ENCODE measurements at places on chromosomes 4 and X. TPM values are rescaled to one million over a fixed set of nuclear protein-coding genes. Genes with fewer than 3 reads are reported as not detected.

The TREX2 gene
- 1.4 TPM for total RNA-seq

The GIMD1 gene
- total RNA-seq = not detected

The NIPAL1 gene
- total RNA-seq = 0.81 TPM

The RTL3 gene
- 6.9 TPM for total RNA-seq

The DMRTC1B gene
- 0.63 TPM for total RNA-seq

The IQCM gene
- not detected for total RNA-seq

The MRFAP1L1 gene
- 43.6 TPM for total RNA-seq

GRCh38 chr4:52038103-52038912 is at the start of gene SGCB:
Gene SGCB (minus strand): TSS chr4:52038299. CDS start chr4:52038259, 40 bp downstream.
- peak within 1 kb of the TSS; percentile 97 for H3K4me3 ChIP-seq
- DNase-seq = peak; percentile 92
- H3K4me1 ChIP-seq = peaks cover 6% of the 10 kb centered on the region
- H3K27me3 ChIP-seq = no peaks in the 10 kb centered on the region
- H3K36me3 ChIP-seq = no peaks in the 10 kb centered on the region

DNA sequence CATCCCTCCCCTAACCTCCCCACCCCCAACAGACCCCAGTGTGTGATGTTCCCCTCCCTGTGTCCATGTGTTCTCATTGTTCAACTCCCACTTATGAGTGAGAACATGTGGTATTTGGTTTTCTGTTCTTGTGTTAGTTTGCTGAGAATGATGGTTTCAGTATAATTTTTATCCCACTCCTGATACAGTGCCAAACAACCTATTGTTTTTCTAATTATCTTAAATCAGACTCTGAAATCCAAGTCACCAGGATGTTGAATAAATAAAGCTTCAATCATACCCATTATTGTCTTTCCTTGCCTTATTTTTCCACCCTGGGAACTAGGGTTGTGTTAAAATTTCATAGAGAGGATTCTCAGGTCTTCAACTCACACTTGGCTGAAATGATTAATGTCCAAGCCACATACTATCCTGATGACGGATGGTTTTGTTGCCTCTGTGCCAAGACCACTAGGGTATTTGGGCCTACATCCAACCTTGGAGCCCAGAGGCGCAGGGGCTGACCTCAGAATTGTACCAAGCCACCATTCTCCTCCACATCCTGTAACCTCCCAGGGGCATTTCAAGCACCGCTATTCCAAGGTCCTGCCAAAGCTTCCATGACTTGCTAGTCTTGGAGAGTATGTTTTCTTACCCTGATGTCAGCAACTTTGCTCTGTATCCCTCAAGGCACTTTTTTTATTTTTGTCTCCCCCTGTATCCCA is 332.4 kb downstream of the ARHGAP24 start:
- H3K27me3 ChIP-seq = no peaks in the 10 kb centered on the region
- no peak overlapping the region for H3K4me3 ChIP-seq
- no peak overlapping the region for H3K27ac ChIP-seq
- no peaks in the 10 kb centered on the region for H3K4me1 ChIP-seq
- H3K36me3 ChIP-seq = no peaks in the 10 kb centered on the region

DNA sequence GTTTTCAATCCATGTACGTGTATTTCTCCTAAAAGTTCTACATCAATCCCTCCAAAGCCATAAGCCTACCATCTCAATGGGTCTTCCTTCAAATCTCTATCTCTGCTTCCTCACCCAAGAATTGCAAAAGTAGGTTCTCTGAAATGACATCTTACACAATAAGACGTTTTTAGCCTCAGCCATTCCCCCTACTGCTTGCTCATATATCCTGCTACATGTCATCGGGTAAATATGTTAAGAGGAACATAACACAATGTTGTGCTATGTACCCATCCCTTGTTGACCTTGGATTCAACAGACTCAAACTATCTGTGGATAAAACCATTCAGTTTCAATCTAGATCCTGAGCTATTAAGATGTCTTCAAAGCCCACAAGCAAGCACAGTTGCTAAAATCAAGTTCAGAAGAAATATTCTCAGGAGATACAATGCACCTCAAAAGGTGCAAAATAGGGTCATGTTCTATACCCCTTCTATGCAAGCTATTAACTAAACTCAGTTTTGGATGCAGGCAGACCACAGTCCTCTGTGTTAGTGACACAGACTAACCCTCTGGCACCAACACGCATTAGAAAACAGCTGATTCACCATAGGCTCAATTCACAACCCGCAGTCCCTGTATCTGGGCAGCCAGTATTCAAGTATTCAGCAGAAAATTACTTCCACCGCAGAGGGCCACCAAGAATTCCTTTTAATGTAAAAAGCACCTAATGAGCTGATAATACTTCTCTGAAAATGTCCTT is 56.8 kb downstream of the CD99L2 start:
- no peaks in the 10 kb centered on the region for H3K27me3 ChIP-seq
- no peak overlapping the region for H3K4me3 ChIP-seq
- H3K27ac ChIP-seq = no peak overlapping the region
- H3K4me1 ChIP-seq = no peaks in the 10 kb centered on the region
- H3K36me3 ChIP-seq = no peaks in the 10 kb centered on the region

DNA sequence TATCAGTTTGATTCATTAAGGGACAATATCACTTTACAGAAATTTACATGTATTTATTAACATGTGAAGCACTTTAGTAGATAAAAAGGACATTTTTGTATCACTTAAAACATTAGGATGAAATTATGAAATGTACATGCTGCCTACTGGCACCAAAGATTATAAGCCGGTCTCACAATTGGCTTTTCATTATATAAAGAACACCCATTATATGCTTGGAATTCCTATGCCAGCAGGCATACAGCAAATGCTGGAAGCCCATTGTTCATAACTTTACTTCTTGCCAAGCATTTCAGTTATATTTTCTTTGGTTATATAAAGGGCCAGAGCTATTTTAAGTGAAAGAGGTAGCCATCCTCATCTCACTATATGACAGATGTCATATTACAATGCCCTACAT is 145.9 kb downstream of the DMD start:
- no peaks in the 10 kb centered on the region for H3K4me1 ChIP-seq
- no peak overlapping the region for H3K27ac ChIP-seq
- H3K4me3 ChIP-seq = no peak overlapping the region

DNA sequence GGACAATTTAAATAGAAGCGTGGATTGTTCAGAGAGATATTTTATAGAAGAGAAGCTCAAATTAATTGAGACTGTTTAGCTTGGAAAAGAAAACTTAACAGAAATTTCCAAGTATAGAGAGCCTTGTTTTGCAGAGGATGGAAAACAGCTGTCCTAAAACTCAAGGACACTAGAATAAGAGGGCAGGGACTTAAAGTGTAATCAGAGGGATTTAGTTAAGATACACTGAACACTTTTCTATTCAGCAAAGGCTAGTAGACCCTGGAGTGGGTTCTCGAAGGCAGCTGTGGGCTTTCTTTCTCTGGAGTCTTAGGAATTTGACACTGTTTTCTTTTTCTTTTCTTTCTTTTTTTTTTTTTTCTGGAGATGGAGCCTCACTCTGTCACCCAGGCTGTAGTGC is 92.7 kb upstream of the ARX start:
- no peak overlapping the region for H3K27ac ChIP-seq
- no peaks in the 10 kb centered on the region for H3K4me1 ChIP-seq
- DNase-seq = no peak
- no peaks in the 10 kb centered on the region for H3K27me3 ChIP-seq
- no peak overlapping the region for H3K4me3 ChIP-seq

GRCh38 chrX:133415276-133416105 is at the start of gene GPC4:
Gene GPC4 (minus strand): TSS chrX:133415489. CDS start chrX:133414965, 524 bp downstream.
- no peaks in the 10 kb centered on the region for H3K36me3 ChIP-seq
- H3K4me1 ChIP-seq = no peaks in the 10 kb centered on the region

DNA sequence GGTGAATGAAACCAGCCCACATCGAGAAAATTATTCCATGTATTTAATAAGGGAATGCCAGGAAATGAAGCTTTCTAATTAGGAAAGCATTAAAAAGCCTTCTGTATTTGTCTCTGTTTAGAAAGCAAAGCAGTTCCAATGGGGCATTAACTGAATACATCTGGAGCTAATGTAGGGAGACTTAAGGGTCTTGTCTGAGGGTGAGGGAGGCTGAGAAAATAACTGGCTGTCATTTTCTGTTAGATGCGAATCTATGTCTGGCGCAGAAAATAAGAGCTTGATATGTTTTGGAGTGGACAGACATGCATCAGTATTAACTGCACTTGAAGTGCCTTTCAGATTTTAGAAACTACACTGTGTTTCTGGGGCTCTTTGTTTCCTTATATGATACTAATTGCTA is 111.3 kb downstream of the KLHL8 start:
- H3K27ac ChIP-seq = no peak overlapping the region
- no peaks in the 10 kb centered on the region for H3K27me3 ChIP-seq
- no peak for DNase-seq
- H3K36me3 ChIP-seq = no peaks in the 10 kb centered on the region
- peaks cover 5% of the 10 kb centered on the region for H3K4me1 ChIP-seq

DNA sequence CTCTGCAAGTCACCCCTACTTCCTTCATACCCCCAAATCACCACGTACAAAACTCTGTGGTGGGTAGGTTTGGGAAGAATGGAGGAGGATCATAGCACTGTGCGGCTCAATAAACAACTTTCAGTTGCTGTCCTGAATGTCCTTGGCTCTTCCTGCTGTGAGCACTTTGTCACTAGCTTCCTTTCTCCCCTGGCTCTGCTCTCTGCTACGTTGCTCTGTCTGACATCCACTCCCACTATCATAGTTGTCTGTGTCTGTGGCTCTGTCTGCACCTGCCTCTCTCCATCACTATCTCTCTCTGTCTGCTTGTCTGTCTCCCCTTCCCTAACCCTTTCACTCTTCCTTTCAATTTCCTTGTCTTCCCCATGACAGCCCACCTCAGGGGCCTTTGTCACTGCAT is 21.2 kb upstream of the SMPX start:
- no peak for DNase-seq
- H3K27me3 ChIP-seq = no peaks in the 10 kb centered on the region
- no peak overlapping the region for H3K4me3 ChIP-seq
- no peaks in the 10 kb centered on the region for H3K4me1 ChIP-seq
- no peaks in the 10 kb centered on the region for H3K36me3 ChIP-seq

DNA sequence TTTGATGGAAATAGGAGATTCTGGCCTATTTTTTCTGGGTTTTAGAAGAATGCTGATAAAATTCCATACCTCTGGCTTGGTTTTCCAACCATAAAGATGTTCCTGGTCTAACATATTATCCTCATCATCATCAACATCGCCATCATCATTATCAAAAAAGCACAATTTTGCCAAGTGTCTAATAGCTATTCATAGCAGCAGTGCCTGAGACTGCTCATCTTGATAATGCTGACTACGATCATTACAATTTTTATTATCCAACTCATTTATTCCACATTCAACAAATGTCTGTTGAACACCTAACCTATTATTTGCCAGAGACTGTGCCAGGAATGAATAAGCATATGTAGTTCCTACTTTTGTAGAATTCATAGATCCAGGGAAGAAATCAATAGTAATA is 303.5 kb upstream of the GATB start:
- no peaks in the 10 kb centered on the region for H3K27me3 ChIP-seq
- no peak for DNase-seq
- H3K4me3 ChIP-seq = no peak overlapping the region
- no peaks in the 10 kb centered on the region for H3K36me3 ChIP-seq
- H3K4me1 ChIP-seq = no peaks in the 10 kb centered on the region
